ENCODE measurements at places on chromosomes 11 and 22.

GRCh38 chr22:43343262-43343669 lies at the start of gene SCUBE1:
Gene SCUBE1 (minus strand): TSS chr22:43343372. CDS start chr22:43343261, 111 bp downstream.
- H3K27ac ChIP-seq = no peak within 1 kb of the TSS
- peaks cover 2% of the 10 kb centered on the region for H3K36me3 ChIP-seq
- no peak within 1 kb of the TSS for H3K4me3 ChIP-seq
- peaks cover 36% of the 10 kb centered on the region for H3K27me3 ChIP-seq
- no peak for DNase-seq
- H3K4me1 ChIP-seq = peaks cover 12% of the 10 kb centered on the region

GRCh38 chr11:118304568-118305248 lies at the start of gene CD3E:
Gene CD3E (plus strand): TSS chr11:118304730. CDS start chr11:118304953, 223 bp downstream.
- H3K27ac ChIP-seq = no peak within 1 kb of the TSS
- no peaks in the 10 kb centered on the region for H3K36me3 ChIP-seq
- H3K4me1 ChIP-seq = peaks cover 5% of the 10 kb centered on the region
- H3K27me3 ChIP-seq = peaks cover 5% of the 10 kb centered on the region
- DNase-seq = no peak

DNA sequence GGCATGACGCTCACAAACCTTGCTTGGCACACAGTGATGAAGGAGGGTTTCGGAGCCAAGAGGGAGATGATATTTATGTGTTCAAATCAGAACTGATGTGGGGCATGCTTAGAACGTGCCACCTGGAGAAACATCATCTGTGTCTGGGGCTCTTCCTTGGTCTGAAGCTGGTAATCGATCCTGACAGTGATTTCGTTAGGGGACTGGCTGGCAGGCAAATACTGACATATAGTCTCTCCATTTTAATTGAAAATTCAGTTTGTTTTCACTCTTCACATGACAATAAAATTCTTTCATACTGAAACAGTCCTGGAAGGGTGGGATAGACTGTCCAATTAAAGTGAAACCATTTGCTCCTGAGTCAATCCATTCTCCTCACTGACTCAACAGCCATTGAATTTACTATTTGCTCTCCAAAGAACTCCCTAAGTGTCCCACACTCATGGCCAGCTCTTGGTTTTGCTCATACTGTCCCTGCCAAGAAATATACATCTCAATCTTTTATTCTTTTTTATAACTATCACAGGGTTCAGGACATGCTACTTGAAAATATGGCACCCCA lies 134.8 kb downstream of the TRPC6 start:
- no peak for DNase-seq
- no peaks in the 10 kb centered on the region for H3K4me1 ChIP-seq
- H3K4me3 ChIP-seq = no peak overlapping the region

DNA sequence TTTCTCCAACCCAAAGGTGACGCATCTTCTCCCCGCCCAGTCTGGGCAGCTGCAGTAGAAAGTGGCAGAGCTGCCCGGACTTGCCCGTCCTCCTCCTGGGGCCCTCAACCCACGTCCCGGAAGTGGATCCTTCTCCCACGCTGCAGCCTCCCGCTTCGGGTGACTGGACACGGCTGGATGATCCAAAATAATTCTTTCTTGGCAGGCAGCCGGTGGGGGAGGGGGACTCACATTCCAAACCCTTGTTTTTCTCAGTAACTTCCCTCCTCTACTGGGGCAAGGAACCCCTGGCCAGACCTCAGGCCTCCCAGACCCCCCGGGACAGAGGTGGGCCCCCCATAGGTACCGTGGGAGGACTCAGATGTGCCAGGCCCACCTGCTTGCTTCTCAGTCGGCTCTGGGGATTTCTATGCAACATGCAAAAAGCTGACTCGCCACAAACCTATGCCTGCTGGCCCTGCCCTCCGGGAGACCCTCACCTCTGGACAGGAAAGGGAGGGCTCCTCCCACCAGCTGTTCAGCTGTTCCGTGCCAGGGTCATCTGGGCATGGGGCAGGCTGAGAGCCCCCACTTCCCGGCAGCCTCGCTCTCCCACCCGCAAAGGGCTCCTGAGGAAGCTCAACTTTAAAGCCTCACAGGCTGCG lies 1.4 kb downstream of the PLXNB2 start:
- H3K27ac ChIP-seq = no peak overlapping the region
- no peaks in the 10 kb centered on the region for H3K36me3 ChIP-seq
- peak overlapping the region; percentile 80 for H3K4me3 ChIP-seq
- H3K27me3 ChIP-seq = no peaks in the 10 kb centered on the region
- DNase-seq = no peak

DNA sequence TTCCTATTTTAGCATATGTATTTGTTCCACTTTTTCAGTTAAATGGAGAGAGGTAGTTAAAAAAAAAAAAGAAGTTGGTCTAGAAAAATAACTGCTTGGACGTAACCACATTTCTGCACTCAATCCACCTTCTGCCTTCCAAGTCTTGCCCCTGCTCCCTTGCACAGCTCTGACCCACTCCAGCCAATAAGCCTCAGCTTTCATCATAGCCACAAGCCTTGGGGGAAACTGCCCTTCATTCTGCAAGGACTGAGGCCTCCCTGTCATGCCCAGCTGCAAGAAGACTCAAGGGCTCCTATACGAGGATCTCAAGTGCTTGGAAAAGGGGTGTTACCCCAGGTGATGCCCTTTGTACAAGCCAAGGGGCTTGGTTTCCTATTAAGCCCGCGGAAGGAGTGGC lies 36.0 kb upstream of the OAF start:
- no peak for DNase-seq
- peaks cover 7% of the 10 kb centered on the region for H3K4me1 ChIP-seq
- peaks cover 21% of the 10 kb centered on the region for H3K27me3 ChIP-seq
- H3K36me3 ChIP-seq = no peaks in the 10 kb centered on the region
- H3K4me3 ChIP-seq = no peak overlapping the region
- H3K27ac ChIP-seq = no peak overlapping the region

GRCh38 chr22:22720724-22721261 lies 76.4 kb downstream of the GGTLC2 start:
- H3K36me3 ChIP-seq = no peaks in the 10 kb centered on the region
- DNase-seq = peak; percentile 33
- H3K27ac ChIP-seq = peak overlapping the region; percentile 96
- no peaks in the 10 kb centered on the region for H3K27me3 ChIP-seq
- peaks cover 36% of the 10 kb centered on the region for H3K4me1 ChIP-seq

GRCh38 chr11:69373251-69373635 lies 79.3 kb downstream of the MYEOV start:
- no peak overlapping the region for H3K4me3 ChIP-seq
- peaks cover 5% of the 10 kb centered on the region for H3K27me3 ChIP-seq
- H3K36me3 ChIP-seq = peaks cover 4% of the 10 kb centered on the region
- H3K4me1 ChIP-seq = peaks cover 2% of the 10 kb centered on the region

DNA sequence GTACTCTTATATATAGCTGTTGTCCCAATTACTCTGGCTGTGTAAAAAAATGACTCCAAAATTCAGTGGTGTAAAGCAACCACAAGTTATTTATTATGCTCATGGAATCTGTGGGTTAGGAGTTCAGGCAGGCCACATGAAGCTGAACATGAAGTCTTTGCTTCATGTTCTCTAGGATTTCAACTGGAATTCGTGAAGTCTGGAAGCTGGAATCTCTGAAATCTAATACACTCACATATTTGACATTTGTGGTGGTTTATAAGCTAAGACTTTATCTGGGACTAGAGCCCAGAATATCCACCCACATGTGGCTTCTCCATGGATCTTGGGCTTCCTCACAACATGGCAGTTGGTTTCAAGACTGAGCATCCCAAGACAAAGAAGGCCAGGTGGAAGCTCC lies 430.6 kb downstream of the MIAT start:
- H3K36me3 ChIP-seq = no peaks in the 10 kb centered on the region
- no peaks in the 10 kb centered on the region for H3K4me1 ChIP-seq
- H3K27ac ChIP-seq = no peak overlapping the region
- H3K27me3 ChIP-seq = peaks cover 12% of the 10 kb centered on the region
- H3K4me3 ChIP-seq = no peak overlapping the region
- DNase-seq = no peak

DNA sequence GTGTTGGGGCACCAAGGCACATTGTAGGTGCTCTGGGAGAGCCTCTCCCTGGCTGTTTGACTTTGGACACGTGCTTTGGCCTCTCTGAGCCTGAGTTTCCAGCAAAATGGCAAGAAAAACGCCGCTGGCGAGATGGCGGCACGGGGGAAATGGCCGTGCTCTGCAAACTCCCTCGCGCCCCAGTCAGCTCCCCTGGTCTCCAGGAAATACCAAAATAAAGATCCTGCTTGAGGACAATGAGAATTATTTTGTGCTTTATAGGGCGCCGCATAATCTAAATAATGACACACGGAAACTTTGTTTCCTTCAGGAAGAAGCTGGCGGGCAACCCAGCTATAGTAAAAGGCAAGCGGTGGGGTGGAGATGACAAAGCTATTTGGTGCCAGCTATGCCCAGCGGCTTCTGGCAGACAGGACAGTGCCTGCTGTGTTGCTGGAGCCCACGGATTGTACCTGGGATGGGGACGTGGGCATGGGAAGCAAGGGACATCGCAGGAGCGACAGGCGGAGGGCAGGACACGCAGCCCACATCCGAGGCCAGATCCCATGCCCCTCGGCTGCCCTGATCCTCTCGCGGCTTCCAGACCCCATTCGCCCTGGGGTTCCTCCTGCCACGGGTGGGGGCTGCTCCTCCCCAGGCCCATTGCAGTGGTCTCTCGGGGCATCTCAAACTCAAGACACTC lies 26.3 kb upstream of the RFPL3 start:
- DNase-seq = peak; percentile 6
- H3K27ac ChIP-seq = no peak overlapping the region
- H3K4me1 ChIP-seq = no peaks in the 10 kb centered on the region
- no peaks in the 10 kb centered on the region for H3K36me3 ChIP-seq

GRCh38 chr22:29359469-29359868 lies 28.9 kb downstream of the AP1B1 start:
- no peak for DNase-seq
- no peaks in the 10 kb centered on the region for H3K4me1 ChIP-seq
- no peaks in the 10 kb centered on the region for H3K27me3 ChIP-seq
- H3K4me3 ChIP-seq = no peak overlapping the region

- H3K27me3 ChIP-seq = peaks cover 5% of the 10 kb centered on the region
- no peak overlapping the region for H3K27ac ChIP-seq
- H3K4me1 ChIP-seq = peaks cover 3% of the 10 kb centered on the region
- H3K4me3 ChIP-seq = no peak overlapping the region
- H3K36me3 ChIP-seq = no peaks in the 10 kb centered on the region
Measured at GRCh38 chr22:29871684-29872083, 11.3 kb upstream of the MTMR3 start.

DNA sequence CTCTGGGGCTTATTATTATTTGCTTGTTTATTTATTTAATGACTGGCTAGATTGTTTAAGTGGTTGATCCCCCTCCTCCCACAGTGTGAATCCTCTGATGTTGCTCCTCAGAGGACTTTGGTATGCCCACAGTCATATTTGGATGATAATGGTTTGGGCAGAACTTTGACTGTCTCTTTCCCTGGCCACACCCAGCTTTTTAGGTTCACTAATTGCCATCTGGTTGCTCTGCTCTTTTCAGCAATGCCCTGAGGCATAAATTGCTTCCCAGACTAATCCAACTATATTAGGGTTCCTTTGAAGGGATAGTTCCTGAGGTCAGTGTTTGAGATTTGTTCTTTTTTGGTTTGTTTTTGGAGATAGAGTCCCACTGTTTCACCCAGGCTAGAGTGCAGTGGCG lies 99.3 kb upstream of the RRM1 start:
- peaks cover 17% of the 10 kb centered on the region for H3K4me1 ChIP-seq
- DNase-seq = no peak
- no peaks in the 10 kb centered on the region for H3K27me3 ChIP-seq
- no peak overlapping the region for H3K27ac ChIP-seq

- H3K4me3 ChIP-seq = no peak overlapping the region
- H3K36me3 ChIP-seq = peaks cover 2% of the 10 kb centered on the region
- H3K27me3 ChIP-seq = peaks cover 1% of the 10 kb centered on the region
- H3K27ac ChIP-seq = no peak overlapping the region
Measured at GRCh38 chr11:10913075-10913474, 55.2 kb upstream of the ZBED5 start.

GRCh38 chr11:64115531-64116522 lies 50.1 kb downstream of the MACROD1 start:
- no peaks in the 10 kb centered on the region for H3K4me1 ChIP-seq
- H3K36me3 ChIP-seq = peaks cover 2% of the 10 kb centered on the region
- H3K4me3 ChIP-seq = no peak overlapping the region

DNA sequence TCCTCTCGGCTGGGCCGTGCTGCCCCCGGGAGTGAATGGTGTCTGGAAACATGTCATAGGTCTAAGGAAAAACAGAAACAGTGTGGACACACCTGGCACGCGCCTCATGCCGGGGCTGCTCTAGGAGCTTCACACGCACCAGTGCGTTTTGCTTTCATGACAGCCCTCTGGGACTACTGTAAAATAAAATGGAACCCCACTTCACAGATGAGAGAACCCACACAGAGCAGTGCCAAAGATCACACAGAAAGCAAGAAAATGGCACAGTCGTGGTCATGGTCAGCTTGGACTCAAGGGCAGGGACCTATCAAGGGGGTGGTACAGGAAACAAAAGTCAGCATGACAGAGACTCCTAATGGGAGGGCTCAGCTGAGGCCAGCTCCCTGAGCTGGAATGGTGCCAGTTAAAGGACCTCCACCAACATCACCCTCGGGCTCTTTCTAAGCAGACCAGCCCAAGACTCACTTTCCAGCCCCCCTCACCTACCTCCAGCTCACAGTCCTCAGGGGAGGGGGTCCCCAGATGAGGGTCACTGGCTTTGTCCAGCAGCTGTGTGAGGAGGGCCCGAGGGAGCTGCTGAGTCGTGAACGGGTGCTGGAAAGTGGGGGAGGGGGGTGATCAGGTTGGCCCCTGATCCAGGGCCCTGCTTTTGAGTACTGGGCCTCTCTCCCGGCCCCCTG lies 3.3 kb downstream of the MAP4K2 start:
- H3K27me3 ChIP-seq = no peaks in the 10 kb centered on the region
- H3K4me1 ChIP-seq = peaks cover 38% of the 10 kb centered on the region
- peak overlapping the region; percentile 86 for H3K27ac ChIP-seq
- no peak for DNase-seq
- peak overlapping the region; percentile 77 for H3K4me3 ChIP-seq
- H3K36me3 ChIP-seq = peaks cover 15% of the 10 kb centered on the region

- peaks cover 7% of the 10 kb centered on the region for H3K36me3 ChIP-seq
- no peak overlapping the region for H3K4me3 ChIP-seq
- H3K27ac ChIP-seq = peak overlapping the region; percentile 26
- DNase-seq = no peak
Measured at GRCh38 chr11:1890856-1891830, 552 bp downstream of the PRR33 start.

DNA sequence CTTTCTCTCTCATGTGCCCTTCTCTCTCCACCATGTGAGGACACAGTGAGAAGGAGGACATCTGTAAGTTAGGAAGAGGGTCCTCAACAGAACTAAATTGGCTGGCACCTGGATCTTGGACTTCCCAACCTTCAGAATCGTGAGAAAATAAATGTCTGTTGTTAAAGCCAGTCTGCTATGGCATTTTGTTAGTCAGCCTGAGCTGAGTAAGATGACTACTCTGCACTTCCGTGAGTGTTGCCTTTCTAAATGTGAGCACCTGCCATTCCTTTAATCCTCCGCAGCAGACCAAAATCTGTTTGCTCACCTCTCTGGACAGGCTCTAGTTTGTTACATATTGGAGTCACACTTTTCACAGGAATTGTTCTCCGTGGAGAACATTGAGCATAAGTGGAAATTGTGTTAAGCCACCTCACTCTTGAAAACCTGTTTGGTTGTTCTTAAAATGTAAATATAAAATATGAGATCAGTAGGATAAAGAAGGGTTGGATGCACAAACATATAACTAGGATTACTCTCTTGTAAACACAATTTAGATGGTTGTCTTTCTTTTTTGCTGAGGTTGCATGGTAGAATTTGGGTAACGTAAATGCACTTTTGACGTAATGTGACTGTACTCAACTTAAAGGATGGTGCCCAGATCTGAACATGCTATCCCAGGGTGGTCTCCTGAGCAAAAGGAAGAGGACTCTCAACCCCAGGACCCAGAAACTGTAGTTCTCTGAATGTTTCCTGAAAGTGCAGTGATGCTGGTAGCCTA lies 65.9 kb downstream of the SNX19 start:
- DNase-seq = no peak
- no peak overlapping the region for H3K27ac ChIP-seq
- peaks cover 11% of the 10 kb centered on the region for H3K4me1 ChIP-seq
- H3K36me3 ChIP-seq = no peaks in the 10 kb centered on the region
- peaks cover 2% of the 10 kb centered on the region for H3K27me3 ChIP-seq
- no peak overlapping the region for H3K4me3 ChIP-seq
